A549 treated with ZK216348 at 1 μM for 4 hours (cell line): ENCODE measurements at places on chromosomes 12 and 14. TPM values are rescaled to one million over a fixed set of nuclear protein-coding genes. Genes with fewer than 3 reads are reported as not detected.

The RERGL gene
- total RNA-seq, result not detected in 5 replicates

The AMHR2 gene
- total RNA-seq, result 0.88 to 2.1 TPM (median 1.3 TPM) in 5 replicates

The NGB gene
- not detected in 5 replicates for total RNA-seq

The APOLD1 gene
- 0.16 to 0.70 TPM (median 0.22 TPM) in 5 replicates for total RNA-seq

The MGP gene
- total RNA-seq, result 0.45 TPM in 1 of 5 replicates, not detected in the others

The MIPOL1 gene
- total RNA-seq, result 1.6 to 5.2 TPM (median 2.7 TPM) in 5 replicates

The HVCN1 gene
- total RNA-seq, result 0.22 to 0.90 TPM (median 0.65 TPM) in 5 replicates

The EGLN3 gene
- total RNA-seq, result 2.8 to 5.6 TPM (median 3.9 TPM) in 5 replicates

The SYNDIG1L gene
- total RNA-seq, result not detected in 5 replicates

The CLEC14A gene
- not detected in 5 replicates for total RNA-seq

The PMCH gene
- not detected in 5 replicates for total RNA-seq

The CNTN1 gene
- total RNA-seq, result 41.5 to 65.9 TPM (median 56.0 TPM) in 5 replicates

The TRPV4 gene
- total RNA-seq, result 0.07 to 0.18 TPM (median 0.09 TPM) in 5 replicates

The PZP gene
- total RNA-seq, result not detected in 5 replicates

The KRT75 gene
- total RNA-seq, result 0.12 to 0.20 TPM (median 0.16 TPM) in 4 of 5 replicates, not detected in the other

The GPR65 gene
- total RNA-seq, result not detected in 5 replicates

The IKZF4 gene
- total RNA-seq, result 1.9 to 3.0 TPM (median 2.5 TPM) in 5 replicates

The PELI2 gene
- total RNA-seq, result 0.49 to 1.8 TPM (median 1.0 TPM) in 5 replicates

The WNT1 gene
- 0.13 to 0.20 TPM in 2 of 5 replicates, not detected in the others for total RNA-seq

The FBLN5 gene
- total RNA-seq, result 2.8 to 4.5 TPM (median 3.7 TPM) in 5 replicates

The NANOG gene
- not detected in 5 replicates for total RNA-seq
